ENCODE measurements at places on chromosomes 6 and 20.

- no peak for DNase-seq
Measured at GRCh38 chr20:14611479-14611878, 274.1 kb upstream of the FLRT3 start.

DNA sequence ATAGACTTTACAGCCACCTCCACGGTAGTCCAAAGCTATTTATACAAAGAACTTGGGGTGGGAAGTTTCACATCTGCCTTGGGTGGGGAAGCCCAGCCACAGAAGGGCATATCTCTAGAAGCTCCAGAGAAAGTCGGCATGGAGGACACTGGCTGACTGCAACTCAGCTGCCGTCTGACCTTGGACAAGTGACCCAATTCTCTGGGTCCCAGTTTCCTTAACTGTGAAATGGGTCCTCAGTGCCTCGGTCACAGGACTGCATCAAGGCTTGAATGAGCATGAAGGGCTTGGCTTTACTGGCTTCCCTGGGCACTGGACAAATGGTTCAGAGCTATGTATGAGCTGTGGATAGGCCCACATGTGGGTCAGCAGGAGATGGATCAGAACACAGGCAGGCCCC lies 58.6 kb downstream of the NOL4L start:
- DNase-seq = no peak

GRCh38 chr6:13251242-13251641 lies 77.1 kb downstream of the TBC1D7 start:
- DNase-seq = no peak

GRCh38 chr6:25675167-25675566 lies 23.2 kb downstream of the SCGN start:
- DNase-seq = no peak

DNA sequence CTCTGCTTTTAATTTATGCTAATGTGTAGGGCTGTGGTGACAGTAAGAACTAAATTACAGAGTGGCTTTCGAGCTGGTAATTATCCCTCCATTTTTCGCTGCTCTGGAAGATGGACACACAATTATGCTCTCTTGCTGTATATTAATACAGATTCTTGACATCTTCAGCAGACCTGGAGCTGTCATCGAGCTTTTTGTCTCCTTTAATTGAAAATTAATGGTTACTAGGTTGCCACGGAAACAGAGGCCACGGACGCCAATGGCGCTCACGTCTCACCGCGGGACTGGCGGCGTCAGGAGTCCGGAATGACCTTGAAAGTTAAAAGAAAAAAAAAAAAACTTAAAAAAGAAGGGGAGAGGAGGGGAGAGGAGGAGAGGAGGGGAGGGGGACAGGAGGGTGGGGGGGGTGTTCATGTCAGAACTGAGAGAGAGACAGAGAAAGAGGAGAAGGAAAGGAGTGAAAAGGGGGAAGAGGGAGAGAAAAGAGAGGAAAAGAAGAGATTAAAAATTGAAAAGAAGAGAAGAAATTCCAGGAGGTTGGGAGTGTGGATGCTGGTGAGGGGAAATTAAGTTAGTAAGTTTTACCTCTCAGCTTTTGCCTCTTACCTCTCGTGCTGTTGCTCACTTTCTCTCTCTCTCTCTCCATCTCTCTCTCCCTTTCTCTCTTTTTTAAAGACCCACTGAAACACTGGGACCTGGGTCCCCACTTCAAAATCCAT lies 22.1 kb upstream of the FOXP4 start:
- DNase-seq = no peak

DNA sequence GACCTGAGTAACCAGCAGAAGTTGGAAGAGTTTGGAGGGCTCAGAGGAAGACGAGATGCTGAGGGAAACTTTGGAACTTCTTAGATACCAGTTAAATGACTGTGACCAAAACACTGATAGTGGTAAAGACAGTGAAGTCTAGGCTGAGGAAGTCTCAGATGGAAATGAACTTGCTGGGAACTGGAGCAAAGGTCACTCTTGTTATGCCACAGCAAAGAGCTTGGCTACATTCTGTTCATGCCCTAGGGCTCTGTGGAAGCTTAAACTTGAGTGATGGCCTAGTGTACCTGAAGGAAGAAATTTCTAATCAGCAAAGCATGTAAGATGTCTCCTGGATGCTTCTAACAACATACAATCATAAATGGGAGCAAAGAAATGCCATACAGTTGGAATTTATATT lies 24.7 kb downstream of the WDR27 start:
- no peak for DNase-seq

DNA sequence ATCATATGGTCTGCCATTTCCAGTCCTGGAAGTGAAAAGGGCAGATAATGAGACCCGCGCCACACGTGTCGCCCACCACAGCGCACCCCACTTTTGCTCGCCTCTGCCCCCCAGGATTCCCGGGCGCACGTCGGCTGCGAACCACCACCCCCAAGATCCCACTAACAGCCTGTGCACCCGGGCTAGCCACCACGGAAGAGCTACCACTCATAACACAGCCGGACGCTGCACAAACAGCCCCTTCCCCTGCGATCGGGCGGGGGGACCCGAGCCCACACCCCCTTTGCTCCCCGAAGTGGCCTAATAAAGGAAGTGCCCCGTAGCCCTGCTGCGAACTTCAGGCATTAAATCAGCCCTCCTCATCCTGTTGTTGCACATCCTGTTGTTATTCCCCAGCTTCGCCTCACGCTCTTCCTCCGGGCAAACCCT lies 506 bp downstream of the CITED2 start:
- DNase-seq = no peak
